D341Med (cell line): ENCODE measurements at places on chromosomes 1 and 21.

GRCh38 chr21:36710729-36711048 lies 11.8 kb downstream of the SIM2 start:
- no peak for DNase-seq

GRCh38 chr1:951364-951763 lies 7.7 kb downstream of the NOC2L start:
- no peak for DNase-seq

DNA sequence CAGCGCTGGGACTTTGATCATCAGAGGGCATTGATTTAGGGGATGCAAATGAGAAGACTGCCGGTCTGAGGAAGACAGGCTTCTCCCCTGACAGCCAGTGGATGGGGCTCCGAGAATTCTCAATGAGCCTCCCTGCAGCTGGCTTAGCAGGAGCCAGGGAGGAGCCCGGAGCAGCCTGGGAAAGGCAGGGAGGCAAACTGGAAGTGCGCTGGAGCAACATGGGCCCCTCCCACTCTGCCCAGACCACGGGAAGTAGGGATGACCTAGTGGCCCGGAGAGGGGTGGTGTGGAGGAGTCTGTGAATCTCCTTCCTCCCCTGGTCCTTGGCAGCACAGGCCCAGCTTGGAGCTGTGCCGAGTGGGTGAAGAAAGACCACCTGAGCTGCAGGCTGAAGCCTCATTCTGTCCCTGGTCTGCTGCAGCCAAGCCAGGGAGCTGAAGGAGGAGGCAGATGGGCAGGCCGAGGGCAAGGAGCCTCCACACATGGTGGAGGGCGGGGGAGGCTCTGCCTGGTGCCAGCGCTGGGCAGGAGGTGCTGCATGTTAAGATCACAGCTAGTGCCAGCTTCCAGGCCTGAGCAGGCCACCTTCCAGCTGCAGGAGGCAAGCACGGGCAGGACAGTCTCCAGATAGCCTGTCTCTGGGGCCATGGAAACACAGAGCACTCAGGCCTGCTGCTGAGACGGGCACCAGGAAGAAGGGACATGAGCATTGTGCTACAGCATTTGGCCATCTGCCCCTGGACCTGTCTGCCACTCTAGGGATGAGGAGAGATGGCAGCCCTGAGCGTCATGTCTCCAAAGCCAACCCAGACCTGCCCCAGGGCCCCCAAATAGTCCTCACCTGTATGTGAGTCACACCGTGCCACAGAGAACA lies 12.2 kb upstream of the CLSTN1 start:
- DNase-seq = no peak

DNA sequence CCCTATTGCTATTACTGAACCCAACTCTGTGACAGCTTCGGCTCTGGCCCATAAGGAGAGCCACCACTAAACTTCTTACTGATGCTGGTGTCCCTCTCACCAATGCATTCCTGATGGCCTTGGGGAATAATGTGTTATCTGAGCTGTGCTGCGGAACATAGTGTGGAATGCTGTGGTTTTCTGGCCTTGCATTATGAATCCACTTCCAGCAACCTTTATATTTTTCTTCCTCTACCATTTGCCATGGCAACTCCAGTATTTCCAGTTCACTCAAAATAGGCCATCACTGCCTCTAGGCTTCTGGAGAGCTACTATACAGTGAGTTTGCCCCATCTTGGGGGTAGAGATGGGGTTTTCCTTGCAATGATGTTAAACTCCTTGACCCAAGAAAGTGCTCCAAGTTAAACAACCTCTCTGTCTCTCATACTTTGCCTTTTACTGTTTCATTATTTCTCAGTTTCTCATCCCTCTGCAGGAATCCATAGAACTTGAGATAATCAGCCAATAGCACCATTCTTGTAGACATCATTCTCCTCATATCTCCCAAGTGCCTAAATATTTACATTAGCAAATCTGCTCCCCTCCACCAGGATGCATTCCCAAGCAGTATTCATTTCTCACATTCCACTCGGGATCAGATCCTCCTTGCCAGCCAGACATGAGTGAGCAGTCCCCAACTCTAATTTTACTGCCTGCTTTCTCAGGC lies 11.1 kb upstream of the RAVER2 start:
- DNase-seq = no peak

DNA sequence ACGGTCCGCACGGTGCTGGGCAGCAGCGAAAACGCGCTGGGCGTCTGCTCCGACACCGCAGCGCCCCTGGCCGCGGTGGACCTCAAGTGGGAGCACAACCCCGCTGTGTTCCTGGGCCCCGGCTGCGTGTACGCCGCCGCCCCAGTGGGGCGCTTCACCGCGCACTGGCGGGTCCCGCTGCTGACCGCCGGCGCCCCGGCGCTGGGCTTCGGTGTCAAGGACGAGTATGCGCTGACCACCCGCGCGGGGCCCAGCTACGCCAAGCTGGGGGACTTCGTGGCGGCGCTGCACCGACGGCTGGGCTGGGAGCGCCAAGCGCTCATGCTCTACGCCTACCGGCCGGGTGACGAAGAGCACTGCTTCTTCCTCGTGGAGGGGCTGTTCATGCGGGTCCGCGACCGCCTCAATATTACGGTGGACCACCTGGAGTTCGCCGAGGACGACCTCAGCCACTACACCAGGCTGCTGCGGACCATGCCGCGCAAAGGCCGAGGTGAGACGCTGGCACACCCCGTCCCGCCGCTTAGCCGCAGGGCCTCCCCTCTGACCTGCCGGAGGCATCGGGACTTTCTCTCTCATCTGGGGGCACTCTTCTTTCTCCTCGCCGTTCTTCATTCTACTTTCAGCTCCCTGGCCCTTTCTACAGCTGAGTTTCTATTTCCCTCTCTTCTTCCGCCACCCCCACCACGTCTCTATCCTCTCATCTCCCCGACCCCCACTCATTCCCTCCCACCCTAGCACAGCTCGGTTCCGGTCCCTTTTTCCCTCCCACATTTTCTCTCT lies 1.0 kb downstream of the NPR1 start:
- peak; percentile 64 for DNase-seq

DNA sequence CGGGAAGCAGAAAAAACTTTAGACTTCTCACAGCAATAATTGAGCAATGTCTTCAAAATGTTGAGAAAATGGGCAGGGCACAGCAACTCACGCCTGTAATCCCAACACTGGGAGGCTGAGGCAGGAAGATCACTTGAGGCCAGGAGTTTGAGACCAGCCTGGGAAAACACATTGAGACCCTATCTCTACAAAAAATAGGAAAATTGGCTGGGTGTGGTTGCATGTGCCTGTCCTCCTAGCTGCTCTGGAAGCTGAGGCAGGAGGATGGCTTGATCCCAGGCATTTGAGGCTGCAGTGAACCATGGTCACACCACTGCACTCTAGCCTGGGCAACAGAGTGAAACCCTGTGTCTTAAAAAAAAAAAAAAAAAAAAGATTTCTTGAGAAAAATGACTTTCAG lies 7.8 kb upstream of the ZFP69 start:
- no peak for DNase-seq
